NCI-H82 (cell line): ENCODE measurements at places on chromosomes 11 and 22.

GRCh38 chr11:76750067-76750466, 33.1 kb upstream of the TSKU start:
- no peak for DNase-seq

DNA sequence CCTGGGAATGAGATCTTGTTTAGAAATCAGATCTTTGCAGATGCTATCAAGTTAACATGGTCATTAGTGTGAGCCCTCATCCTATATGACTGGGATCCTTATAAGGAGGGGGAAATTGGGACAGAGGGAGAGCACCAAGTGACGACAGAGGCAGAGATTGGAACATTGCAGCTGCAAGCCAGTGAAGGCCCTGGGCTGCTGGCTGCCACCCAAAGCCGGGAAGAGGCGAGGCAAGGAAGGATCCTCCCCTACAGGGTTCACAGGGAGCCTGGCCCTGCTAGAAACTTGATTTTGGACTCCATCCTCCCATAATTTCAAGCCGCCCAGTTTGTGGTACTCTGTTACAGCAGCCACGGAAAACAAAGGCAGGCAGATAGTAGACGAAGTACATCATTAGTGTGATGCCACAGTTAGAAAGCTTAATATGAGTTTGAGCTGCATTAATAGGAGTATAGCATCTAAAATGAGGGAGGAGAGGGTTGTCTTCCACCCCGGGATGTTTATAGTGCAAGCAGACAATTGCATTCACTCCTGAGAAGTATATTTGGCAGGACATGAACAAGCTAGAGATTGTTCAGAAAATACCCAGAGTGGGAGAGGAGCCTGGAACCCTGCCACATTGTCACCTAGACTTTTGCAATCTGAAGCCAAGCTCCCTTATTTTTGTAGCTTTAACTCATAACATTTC, 56.8 kb upstream of the CLMP start:
- no peak for DNase-seq

GRCh38 chr11:79046366-79046765, 394.5 kb downstream of the TENM4 start:
- no peak for DNase-seq

- DNase-seq: peak; percentile 41
These were observed 6.4 kb downstream of the ELFN2 start for GRCh38 chr22:37420686-37421467.

GRCh38 chr11:128284634-128285033, 302.7 kb downstream of the ETS1 start:
- peak; percentile 26 for DNase-seq

- peak; percentile 36 for DNase-seq
These were observed 505 bp downstream of the FAM227A start for GRCh38 chr22:38655519-38656255.

DNA sequence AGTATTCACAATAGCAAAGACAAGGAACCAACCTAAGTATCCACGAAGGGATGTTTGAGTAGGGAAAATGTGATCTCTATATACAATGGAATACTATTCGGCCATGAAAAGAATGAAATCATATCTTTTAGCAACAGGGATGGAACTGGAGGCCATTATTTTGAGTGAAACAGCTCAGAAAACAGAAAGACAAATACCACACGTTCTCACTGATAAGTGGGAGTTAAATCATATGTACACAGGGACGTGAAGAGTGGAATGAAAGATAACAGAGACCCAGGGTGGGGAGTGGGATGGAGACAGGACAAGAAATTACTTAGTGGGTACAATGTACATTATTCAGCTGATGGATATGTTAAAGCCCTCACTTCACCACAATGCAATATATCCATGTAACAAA, 1012.7 kb downstream of the TBC1D22A start:
- DNase-seq: no peak

DNA sequence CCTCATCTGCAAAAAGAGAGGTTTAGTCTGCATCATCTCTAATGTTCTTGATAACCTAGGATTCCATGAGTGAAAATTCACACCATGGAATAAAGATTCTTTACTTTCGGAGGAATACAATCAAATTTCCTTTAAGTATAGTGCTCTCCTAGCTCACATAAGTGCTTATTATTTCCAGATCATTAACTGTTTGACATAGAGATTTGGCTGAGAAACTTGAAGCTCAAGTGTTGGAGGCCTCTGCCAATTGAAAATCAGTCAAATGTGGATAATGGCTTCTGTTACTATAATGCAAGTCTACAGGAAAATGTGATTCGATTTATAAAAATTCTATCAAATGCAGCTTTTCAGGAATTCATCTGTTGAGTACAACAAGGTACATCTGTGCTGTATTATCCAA, 144.6 kb downstream of the KIF18A start:
- DNase-seq: no peak
